ENCODE measurements at places on chromosomes 13 and 19.

DNA sequence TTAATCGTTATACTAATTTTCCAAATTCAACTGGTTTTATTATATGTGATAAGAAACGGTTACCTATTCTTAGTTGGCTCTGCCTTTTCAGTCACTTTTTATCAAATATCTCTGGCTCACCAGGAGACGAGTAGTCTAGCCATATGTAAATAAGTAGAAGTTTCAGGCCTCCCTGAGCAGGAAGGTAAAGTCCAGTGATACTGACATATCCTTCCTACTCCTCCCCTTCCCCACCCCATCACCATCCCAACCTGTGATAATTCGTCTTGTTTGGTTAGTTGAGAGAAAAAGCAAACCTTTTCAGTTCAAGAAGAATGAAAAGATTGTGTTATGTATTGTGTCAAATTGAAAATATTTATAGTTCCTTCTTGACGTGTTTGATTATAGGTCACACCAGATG, 53.9 kb downstream of the TM9SF2 start:
- no peak for DNase-seq

GRCh38 chr19:51325161-51325976, 13.9 kb downstream of the IGLON5 start:
- no peak for DNase-seq

DNA sequence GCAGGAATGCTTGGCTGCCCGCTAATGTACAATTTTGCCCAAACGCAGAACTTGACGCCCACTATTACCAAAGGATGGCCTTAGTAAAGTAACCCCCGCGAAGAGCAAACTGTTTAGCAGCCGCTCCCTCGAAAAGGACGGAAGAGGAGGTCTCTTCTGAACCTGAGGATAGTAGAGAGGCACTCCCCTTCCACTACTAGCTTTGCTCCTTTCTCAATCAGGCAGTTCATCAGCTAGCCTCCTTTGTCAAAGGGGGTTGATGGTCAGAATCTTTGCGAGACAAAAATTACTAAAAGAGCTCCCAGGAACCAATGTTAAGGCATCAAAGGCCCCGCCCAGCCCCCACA, 534 bp downstream of the CAB39L start:
- peak; percentile 40 for DNase-seq

- no peak for DNase-seq
Observed at GRCh38 chr19:1470305-1471009, 8.6 kb downstream of the C19orf25 start.

GRCh38 chr13:35765366-35765765, 288.9 kb upstream of the MAB21L1 start:
- DNase-seq, result no peak

GRCh38 chr13:52931131-52931530, 82.7 kb upstream of the PCDH8 start:
- DNase-seq, result no peak

GRCh38 chr13:52999093-52999696, 29.4 kb upstream of the OLFM4 start:
- no peak for DNase-seq

GRCh38 chr13:44075113-44075512, 195.4 kb downstream of the LACC1 start:
- no peak for DNase-seq
